ENCODE measurements at places on chromosomes 5 and 9.

GRCh38 chr5:89178541-89178940, 295.6 kb upstream of the MEF2C start:
- DNase-seq: no peak

GRCh38 chr9:70529833-70530232, 115.4 kb upstream of the KLF9 start:
- no peak for DNase-seq

- DNase-seq: no peak
These were observed 155.0 kb downstream of the FGF1 start for GRCh38 chr5:142530904-142531303.

DNA sequence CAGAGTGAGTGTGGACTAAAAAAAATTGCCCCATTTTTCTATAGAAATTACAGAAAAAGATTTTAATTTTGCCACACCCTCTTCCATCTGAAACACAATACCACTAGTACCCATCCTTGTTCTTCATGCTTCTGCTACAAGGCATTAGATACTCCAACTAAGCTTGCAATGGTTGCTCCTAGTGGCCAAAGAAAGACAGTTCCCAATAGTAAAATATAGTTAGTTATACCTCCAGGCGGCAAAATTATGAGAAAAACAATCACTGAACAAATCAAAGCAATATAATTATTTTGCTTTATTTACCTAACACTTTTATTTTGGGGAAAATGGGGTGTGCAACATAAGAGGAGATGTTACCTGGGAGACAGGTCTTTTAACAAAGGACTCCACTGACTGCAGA, 101.2 kb downstream of the RAPGEF6 start:
- DNase-seq: no peak

- DNase-seq: no peak
These were observed 463.3 kb downstream of the ICE1 start for GRCh38 chr5:5885782-5886181.

- no peak for DNase-seq
These were observed 61.0 kb downstream of the IPPK start for GRCh38 chr9:92608909-92609445.

DNA sequence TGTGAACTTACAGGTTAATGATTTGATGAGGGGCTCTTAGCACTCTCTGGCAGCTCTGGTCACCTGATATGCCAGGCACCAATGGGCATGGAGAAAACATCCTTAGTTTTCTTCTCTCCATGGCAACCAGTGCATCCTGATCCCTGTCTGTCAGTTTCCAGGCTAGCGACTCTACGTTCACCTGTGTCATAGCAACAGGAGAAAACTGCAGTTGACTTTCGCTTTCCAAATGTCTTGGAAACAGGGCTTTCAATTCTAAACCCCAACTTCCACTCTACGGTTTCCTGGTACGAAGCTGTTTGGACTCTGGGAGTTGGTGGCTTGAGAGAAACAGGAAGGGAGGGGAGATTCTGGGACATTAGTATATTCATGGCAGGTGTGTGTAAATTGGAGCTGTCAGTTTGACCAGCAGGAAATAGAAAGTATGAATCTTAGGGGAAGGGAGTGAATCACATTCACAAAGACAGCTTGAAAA, 74.4 kb downstream of the SLC28A3 start:
- no peak for DNase-seq

DNA sequence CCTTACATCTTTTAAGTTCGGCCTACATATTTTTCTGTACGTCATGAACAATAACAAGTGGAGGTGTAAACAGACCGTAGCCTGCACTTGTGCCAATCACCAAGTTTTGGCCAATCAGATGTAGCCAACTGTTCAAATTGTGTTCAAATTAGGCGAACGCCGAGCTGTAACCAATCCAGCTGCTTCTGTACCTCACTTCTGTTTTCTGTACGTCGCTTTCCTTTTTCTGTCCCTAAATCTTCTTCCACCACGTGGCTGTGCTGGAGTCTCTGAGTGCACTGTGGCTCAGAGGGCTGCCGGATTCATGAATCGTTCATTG, 26.4 kb downstream of the TRIM14 start:
- no peak for DNase-seq

- no peak for DNase-seq
These were observed 377.7 kb upstream of the IRX4 start for GRCh38 chr5:2260211-2261003.

DNA sequence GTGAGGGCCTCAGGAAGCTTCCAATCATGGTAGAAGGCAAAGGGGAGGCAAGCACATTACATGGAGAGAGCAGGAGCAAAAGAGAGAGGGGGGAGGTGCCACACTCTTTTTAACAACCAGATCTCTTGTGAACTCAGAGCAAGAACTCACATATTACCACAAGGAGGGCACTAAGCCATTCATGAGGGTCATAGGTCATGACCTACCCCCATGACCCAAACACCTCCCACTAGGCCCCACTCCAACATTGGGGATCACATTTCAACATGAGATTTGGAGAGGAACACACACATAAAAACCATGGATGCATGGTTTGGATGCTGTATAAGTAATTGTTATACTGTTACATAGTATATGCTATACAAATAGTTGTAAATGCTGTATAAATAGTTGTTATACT, 17.5 kb downstream of the POLK start:
- DNase-seq: no peak

GRCh38 chr5:33261305-33261704, 179.5 kb upstream of the TARS1 start:
- no peak for DNase-seq

DNA sequence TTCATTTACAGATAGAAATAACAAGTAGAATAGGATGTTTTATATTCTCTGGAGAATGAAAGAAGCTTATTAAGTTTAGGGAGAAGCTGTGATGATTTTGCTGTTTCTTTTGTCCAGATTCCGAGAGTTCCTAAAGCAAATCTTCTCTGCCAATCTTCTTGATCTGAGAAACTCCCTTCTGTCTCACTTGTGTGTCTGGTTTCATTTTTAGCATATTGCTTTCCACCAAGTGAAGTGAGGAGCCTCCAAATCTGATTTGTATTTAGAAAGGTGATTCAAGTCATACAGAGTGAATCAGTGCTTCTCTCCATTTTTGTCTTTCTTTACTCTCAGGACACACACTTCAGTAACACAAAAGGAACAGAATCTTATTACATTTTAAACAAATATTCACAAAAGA, 48.4 kb downstream of the STX17 start:
- no peak for DNase-seq

DNA sequence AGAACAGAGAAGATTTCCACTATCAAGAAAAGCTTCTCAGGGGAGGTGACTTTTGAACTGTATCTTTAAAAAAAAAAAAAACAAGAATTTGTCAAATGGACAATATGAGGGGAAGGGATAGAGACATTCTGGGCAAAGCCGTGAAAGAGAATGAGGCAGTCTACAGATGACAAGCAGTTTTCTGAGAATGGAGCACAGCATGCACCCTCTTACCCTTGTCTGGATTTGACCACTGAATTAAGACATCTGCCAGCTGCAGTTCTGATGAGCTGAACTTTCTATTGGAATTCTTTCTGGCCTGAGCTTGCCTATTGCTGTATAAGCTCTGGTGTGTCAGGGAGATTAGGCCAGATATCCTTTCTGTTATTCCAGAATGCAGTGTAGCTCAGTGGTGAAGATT, 10.3 kb upstream of the RANBP3L start:
- DNase-seq: no peak

DNA sequence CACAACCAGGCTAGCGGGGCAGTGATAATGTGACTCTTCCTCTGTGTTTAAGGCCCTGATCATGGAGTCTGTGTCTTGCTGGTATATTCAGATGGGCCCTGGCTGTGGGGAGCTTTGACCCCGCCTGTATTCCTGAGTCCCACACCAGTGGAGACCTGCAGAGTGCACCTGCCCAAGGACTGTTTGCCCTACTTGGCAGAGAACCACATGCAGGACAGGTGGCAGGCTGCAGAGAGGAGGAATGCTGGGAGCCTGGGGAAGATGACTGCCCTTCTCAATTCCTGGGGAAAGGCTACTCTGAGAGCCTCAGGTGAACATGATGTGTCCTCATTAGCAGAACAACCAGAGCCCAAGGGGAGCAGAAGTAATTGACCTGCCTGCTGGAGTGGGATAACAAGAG, 36.2 kb downstream of the IARS1 start:
- no peak for DNase-seq

DNA sequence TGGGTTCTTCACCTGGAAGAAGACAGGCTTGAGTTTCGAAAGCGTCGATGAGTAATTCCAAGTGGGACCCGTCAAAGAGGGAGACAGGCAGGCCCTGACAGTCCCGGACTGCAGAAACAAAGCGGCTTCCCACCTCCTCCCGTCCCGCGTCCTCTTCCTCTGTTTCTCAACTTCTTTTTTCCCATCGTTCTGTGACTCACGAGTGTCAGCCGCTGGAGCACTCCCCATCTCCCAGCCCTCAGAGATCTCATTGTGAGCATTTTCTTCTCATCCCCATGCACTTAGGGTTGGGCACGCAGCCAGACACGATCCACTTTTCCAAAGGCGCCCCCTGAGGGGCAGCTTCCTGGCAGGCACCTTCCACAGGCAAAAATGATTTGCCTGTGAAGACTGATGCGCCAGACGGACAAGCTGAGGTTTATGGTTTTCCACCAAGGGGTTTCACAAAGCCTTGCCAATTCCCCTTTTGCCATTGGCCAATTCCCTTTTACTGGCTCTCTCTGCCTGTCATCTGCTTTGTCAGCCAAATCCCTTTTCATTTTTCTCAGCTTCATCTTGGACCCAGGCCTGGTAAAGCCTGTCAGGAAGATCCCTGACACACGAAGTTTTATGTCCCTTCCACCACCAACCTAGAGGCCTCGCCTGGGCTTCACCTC, 86.5 kb upstream of the ANKRD55 start:
- DNase-seq: no peak

DNA sequence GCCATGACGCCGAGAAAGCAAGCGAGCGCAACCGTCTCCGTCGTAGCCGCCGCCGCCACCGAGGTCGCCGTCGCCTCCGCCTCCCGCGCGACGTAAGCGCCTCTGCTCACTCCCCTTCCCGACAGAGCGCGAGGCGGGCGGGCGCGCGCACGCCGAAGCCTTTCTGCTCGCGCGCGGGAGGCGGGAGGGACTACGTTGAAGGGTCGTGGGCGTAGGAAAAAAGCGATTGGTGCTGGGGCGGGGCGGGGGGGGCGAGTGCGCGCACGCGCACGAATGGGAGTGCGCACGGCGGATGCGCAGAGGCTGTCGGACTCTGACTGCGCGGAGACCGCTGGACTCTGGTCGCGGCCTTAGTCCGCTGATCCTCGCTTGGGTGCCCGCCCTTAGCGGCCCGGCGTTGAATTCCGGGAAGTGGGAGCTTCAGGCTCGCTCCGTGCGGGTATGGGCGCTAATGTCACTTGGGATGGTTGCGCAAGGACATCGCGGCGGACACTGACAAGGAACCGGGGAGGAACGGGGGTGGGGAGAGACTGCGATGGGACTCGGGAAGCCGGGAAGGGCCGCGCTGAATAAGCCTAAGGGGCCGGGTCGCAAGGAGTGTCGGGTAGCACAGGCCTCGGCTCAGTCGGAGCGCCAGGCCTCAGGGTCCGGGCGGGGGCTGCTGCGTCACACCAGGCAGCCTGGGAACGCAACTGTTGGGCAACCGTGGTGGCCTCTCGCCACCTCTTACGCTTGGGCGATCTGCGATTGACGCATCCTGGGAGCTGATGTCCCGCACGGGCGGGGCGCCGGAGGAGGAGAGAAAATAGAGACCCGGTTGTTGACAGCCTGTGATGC, at the start of gene CHD1:
CHD1 (minus strand) TSS at position 135 of the 837 bp plus-strand sequence. CDS start 2,621 bp downstream, outside the sequence.
- peak; percentile 90 for DNase-seq

DNA sequence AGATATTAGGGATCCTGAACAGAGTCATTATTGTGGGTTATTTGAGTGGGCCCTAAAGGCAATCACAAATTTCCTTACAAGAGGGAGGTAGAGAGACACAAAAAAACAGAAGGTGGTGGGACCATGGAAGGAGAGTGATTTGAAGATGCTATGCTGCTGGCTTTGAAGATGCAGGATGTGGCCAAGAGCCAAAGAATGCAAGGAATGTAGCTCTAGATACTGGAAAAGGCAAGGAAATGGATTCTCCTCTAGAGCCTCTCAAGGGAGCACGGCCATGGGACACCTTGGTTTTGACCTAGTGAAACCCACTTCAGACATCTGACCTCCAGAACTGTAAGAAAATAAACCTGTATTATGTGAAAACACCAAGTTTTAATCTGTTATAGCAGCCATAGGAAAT, 53.8 kb downstream of the TTC39B start:
- DNase-seq: no peak

DNA sequence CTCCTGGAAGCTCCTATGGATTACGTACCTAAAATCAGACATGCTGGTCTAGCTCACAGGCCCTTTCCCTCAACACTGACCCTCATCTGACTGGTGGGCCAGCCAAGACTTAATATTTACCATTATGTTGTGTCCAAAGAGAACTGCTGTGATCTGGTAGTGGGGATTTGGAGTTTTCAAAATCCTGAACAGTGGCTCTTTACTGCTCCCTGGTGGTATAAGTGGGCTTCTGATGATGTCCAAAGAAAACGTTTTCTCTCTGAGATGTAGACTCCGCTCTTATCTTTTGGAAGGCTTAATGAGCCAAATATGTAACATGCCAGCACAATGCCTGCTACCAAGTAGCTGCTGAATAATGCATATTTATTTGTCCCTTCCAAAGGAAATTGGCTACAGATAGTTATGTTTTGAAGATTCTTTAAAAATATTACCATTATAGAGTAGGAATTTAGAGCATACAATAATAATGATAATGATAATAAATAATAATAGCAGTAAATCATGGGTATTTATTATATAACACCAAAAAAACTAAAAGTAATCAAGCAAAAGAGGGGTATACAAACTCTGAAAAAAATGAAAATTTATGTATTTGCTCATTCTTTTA, 406.6 kb upstream of the TNC start:
- peak; percentile 8 for DNase-seq

GRCh38 chr9:113278840-113279239, 3.4 kb downstream of the PRPF4 start:
- no peak for DNase-seq

- DNase-seq: no peak
These were observed 439.3 kb downstream of the MAT2B start for GRCh38 chr5:163944738-163945137.

DNA sequence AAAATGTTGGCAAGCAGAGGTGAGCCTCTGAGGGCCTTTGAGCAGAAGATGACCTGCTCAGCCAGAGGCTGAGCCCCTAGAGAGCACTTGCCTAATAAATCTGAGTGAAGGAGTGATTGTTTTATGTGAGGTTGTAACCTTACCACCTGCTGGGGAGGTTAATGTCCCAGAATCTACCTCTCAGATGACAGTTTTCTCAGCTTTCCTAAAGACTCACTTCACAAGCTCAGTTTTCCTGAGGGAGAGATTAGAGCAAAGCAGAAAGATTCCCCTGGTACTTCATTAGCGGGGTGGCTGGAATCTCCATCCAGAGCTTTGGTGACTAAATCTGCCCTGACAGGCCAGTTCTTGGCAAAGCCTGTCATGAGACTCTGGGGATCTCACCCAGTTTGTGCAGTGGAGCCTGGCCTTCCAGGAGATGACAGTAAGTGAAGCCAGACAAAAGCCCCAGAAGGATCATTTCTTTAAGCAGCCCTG, 48.8 kb upstream of the GALNT10 start:
- no peak for DNase-seq
